Right forelimb (tissue), 1 donor: ENCODE measurements at places on chromosomes 13 and 19.

- DNase-seq = no peak
These were observed 28.2 kb downstream of the FCGBP start for GRCh38 chr19:39906283-39906682.

DNA sequence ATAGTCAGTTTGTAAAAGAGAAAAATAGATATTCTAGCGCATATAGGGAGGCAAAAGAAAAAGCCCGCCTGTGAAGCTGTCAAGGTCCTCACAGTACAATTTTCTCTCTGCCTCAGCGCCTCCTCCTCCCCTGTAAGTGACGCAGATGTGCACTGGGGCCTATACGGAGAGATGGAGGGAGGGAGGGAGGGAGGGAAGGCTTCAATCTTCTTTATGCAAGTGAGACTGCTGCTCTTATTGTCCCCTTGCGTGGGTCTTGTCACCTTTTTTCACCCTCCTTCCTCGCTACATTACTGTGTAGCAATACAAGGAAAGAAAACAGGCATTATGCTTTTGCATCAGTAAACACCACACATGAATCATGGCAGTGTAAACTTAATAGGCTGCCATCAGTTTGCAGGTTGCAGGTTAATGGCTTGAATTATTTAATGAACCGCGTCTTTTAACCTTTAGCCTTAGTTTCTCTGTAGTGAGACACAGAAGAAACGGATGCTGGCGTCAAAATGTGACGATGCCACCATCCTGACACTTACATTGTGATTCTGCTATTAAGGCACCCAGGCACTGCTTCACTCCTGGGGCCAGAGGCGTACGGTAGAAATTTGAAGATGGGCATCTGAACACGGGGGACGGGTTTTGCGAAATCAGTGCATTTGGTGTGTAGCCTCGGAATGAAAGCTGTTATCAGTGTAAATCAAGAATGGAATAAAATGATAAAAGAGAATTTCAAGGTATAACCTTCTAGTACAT lies at the start of gene KLHL1:
Gene KLHL1, minus strand, starts transcription at position 97 of the 750 bp plus-strand sequence. CDS start 753 bp downstream, outside the sequence.
- DNase-seq = no peak

GRCh38 chr13:39867807-39868206 lies 212.3 kb downstream of the COG6 start:
- DNase-seq = no peak

GRCh38 chr13:37306778-37307544 lies 201.5 kb upstream of the CSNK1A1L start:
- DNase-seq = no peak

DNA sequence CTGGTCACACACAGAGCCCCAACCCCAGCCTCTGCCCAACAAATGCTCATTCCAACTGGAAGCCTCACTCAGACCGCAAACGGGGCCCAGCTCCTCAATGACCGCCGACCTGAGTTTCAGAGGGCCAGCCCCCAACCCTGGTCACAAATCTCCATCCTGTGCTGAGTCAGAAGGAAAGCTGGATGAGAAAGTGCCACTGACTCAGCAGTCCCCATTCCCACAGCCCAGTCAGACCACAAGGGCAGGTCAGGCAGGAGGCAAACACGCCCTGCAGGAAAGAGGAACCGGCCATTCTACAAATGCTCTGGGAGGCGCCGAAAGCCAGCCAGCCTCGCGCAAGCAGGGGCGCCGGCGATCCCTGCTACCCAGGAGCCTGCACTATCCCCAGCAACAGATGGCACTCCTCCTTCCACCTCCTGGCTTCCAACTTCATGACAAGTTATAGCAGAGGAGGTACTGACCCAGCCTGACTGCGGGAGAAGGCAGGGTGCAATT lies 14.1 kb upstream of the PRKD2 start:
- DNase-seq = no peak

DNA sequence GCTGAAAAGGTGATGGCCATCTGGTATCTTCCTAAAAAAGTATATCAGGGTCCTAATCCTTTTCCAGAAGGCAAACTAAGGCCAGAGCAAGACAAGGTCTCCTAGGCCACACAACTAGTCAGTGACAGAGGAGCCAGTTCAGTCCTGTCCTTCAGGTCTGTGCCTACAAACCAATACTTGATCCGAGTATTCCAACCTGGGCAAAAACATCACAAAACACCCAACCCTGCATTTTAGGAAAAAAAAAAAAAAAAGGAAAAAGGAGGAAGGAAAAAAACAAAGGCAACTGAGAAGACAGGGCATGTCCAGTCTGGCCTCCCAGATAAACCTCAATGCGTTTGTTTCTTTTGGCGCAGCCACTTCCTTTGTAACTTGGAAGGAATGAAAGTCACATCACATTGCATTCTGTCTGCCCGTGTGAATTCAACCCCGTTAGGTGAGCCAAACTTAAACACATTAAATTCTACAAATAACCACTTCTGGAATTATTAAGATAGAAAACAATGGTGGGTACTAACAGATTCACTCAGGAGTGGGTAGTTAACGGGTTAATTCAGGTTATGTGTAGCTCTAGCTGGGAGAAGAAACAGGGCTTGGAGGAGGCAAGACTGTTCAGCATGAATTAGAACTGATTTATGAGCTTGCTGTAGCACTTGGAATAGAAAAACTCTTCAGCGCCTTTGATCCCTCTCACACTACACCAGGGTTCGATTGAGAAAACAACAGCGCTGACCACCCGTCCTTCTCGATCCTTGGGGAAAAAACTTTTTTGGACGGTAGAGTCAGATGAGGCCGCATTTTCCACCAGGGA lies 43.0 kb upstream of the HNRNPA1L2 start:
- no peak for DNase-seq

- peak; percentile 67 for DNase-seq
These were observed at the start of gene TMEM272 for GRCh38 chr13:51844862-51845573. TSS of gene TMEM272 (minus strand) at chr13:51845177. CDS start at chr13:51838530, 6,647 bp downstream.

GRCh38 chr19:23558541-23558940 lies 128.5 kb downstream of the ZNF675 start:
- no peak for DNase-seq

DNA sequence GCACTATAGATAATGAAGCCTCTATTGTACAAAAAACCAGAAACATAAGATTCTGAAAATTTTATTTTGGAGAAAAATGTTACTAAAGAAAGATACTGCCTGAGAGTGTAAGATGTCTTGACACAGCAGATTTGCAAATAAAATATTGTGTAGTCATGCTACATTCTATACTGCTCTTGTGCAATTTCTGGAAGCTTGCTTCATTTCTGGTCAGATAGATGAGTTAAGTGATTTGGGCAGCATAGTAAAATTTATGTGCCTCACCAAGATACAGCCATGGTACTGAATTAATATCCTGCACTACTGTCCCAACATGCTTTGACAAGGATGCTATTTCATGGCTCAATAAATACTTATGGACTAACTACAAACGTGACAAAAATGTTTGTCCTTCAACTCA lies 55.1 kb upstream of the STARD13 start:
- no peak for DNase-seq

DNA sequence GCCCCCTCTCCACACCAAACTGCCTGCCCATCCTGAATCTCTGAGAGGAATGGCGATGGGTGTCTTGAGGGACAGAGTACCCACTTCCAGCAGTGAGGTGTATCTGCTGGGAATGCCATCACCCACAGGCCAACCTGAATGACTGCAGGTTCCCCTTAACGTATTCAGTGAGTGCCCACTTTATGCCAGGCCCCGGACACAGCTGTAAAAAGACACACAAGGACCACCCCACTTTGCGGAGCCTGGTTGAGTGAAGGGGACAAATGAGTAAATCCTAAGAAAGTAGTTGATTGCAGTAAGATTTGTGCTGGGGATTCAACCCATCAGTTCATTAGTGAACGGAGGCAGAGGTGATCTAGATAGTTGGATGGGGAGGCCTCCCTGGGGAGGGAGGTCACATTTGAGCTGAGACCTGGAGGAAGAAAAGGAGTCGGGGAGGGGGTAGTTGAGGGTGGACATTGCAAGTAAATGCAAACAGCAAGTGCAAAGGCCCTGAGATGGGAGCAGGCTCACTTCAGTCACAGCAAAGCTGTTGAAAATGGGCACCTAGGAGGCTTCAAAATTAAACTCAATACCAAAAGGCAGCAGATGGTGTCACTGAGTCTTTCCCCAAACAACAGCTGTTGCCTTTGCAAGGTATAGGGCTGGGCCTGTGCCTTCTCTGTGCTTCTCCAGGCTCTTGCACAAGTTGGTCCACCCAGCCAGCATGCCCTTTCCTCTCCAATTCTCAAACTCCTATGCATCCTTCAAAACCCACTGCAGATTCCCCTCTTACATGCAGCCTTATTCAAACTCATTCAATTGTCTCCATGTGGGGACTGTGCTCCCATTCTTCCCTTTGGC lies 4.3 kb downstream of the GDF15 start:
- no peak for DNase-seq

- DNase-seq = peak; percentile 60
These were observed 1.3 kb downstream of the IZUMO1 start for GRCh38 chr19:48745208-48745995.

- no peak for DNase-seq
These were observed 116.7 kb upstream of the GJB6 start for GRCh38 chr13:20348645-20349408.

GRCh38 chr19:55493052-55493644 lies 4.9 kb downstream of the SSC5D start:
- DNase-seq = peak; percentile 77

DNA sequence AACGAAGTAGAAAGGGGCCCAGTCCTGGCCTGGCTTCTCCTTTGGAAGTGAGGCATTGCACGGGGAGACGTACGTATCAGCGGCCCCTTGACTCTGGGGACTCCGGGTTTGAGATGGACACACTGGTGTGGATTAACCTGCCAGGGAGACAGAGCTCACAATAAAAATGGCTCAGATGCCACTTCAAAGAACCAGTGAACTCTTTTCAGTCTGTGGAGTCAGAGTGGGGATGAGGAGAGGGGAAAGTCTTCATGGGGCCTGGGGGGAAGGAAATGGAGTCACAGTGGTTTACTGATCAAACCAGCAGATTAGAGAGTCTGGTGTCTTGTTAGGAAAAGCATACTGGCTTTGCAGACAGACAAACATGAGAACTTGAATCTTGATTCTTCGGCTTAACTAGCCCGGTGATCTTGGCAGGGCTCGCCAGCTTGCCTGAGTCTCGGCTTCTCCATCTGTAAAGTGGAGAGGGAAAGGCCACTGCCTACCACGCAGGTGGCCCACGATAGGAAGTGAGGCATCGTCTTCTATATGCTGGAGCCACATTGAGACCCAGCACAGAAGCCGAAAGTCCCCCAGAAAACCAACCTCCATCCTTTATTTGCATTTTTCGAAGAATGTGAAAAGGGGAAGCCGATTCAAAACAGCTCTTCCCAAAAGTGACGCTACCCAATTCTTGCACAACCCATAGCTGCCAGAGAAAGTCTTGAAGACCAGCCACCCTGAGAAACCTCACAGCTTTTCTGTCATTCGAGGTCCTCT lies at the start of gene FFAR1:
Gene FFAR1, plus strand, starts transcription at position 732 of the 759 bp plus-strand sequence. CDS start 3,650 bp downstream, outside the sequence.
- DNase-seq = no peak

- DNase-seq = no peak
These were observed 116.5 kb downstream of the SPRY2 start for GRCh38 chr13:80224468-80224867.

DNA sequence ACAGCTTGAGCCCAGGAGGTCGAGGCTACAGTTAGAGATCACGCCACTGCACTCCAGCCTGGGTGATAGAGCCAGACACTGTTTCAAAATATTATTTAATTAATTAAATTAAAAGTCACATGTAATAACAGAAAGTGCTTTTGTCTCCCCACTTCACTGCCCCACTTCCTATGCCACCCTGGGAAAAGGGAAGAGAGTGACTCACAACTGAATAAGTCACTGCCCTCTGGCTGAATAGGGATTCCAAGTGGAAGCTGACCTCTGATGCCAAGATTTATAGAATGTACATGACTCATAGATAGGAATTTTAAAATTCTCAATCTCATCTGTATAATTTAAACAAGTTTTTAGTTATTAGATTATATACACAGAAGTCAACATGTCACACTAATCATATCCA lies 22.2 kb upstream of the ERVV-1 start:
- DNase-seq = no peak

DNA sequence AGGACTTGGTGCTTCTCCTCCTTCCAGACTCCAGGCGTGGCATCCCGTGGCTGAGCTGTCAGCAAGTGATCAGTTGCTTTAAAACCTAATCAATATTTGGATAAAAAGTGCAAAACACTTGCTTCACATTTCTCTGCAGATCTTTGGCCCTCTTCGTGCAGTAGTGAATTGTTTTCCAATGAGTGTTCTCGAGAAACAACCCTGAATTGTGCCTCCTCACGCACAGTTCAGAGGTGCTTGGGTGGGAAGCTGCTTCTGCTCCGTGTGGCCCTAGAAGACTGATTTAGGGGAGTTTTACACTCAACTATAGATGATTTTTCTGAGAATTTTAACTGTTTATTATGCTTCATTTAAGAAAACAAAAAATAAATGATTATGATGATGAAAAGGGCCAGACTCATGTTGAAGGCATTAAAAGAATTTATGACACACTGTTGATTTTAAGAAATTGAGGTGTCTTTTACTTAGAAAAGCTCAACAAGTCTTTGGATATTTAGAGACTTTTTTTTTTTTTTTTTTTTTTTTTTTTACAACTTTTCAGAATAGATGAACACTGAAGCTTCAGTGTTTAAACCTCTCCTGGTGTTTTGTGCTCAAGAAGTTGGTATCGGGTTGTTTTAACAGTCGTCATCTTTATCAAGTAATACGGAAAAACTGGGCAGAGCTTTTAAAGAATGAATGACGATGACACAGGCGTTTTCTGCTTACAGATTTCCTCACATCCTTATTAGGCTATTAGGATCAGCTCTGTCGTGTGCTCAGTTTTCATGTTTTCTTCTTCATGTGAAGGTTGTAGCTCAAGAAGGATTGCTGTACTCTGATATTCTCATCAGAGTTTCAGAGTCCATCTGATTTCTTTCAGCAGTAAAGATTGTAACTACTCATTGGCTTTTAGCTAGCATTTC lies 39.5 kb upstream of the TEX29 start:
- no peak for DNase-seq

GRCh38 chr13:51607165-51607564 lies 22.9 kb downstream of the WDFY2 start:
- DNase-seq = no peak

DNA sequence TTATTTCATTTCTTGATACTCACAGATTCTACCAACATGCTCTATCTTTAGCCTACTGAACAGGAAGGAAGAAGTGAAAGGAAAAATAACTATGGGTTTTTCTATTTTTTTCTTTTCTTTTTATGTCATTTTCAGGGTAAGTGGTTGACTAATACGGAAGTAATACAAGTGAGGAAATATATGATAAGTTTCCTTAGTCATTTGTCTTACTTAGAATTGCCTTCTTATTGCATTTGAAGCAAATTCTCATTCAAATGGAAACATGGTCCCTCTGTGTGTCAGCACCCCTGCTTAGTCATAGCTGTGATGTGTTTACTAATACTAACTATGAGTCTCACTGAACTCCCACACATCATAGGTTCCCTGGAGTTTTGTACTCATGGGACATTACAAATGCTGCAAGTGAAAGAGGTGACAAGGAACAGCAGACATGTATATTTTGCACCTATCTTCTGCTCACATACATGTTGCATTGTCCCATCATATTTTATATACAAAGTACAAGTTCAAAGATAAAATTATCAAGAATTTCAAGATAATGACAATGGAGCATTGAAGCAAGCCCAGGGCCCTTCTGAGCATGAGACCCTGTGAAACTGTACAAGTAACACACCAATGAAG lies 60.1 kb downstream of the DCT start:
- no peak for DNase-seq
